ENCODE measurements at places on chromosomes 16 and 17.

GRCh38 chr17:80566054-80566400, 21.4 kb downstream of the RPTOR start:
- no peak for DNase-seq

GRCh38 chr17:77542551-77543490, 402.1 kb downstream of the SEC14L1 start:
- peak; percentile 36 for DNase-seq

GRCh38 chr17:40363111-40363827, 1.3 kb downstream of the GJD3 start:
- no peak for DNase-seq

- no peak for DNase-seq
Observed at GRCh38 chr17:33667671-33668070, 374.6 kb upstream of the ASIC2 start.

Measured in skeletal muscle cell (primary cell).